Myocyte (in vitro differentiated cells): ENCODE measurements at places on chromosomes 2 and 18. TPM values are rescaled to one million over a fixed set of nuclear protein-coding genes. Genes with fewer than 3 reads are reported as not detected.
A peak's percentile ranks its signal among the peaks of the same experiment; 100 is the strongest.

The FAP gene
- 48.4 and 57.7 TPM in 2 replicates for total RNA-seq

The CFLAR gene
- 45.4 and 54.0 TPM in 2 replicates for total RNA-seq

The MAPK4 gene
- total RNA-seq: not detected in 2 replicates

The SERPINB7 gene
- 4.5 and 6.4 TPM in 2 replicates for total RNA-seq

The ZNF892 gene
- total RNA-seq: 4.5 and 5.9 TPM in 2 replicates

The NETO1 gene
- not detected in 2 replicates for total RNA-seq

The SAP130 gene
- total RNA-seq: 8.2 TPM in 2 replicates

The SFT2D3 gene
- total RNA-seq: 8.3 and 10.5 TPM in 2 replicates

DNA sequence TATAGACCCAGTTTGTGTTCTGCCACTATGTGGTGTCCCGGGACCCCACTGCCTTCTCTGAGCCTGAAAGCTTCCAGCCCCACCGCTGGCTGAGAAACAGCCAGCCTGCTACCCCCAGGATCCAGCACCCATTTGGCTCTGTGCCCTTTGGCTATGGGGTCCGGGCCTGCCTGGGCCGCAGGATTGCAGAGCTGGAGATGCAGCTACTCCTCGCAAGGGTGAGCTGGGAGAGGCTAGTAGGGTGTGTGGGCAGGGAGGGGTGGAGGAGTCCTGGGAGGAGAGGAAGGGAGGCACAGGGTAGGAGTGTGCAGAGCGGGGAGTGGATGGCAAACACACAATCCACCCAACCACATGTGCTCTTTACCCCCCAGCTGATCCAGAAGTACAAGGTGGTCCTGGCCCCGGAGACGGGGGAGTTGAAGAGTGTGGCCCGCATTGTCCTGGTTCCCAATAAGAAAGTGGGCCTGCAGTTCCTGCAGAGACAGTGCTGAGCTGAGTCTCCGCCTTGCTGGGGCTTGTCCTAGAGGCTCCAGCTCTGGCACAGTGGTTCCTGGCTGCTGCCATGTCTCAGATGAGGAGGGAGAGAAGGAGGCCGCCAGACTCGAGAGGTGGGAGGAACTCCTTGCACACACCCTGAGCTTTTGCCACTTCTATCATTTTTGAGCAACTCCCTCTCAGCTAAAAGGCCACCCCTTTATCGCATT lies 16.9 kb downstream of the PRKAG3 start:
- no peak for DNase-seq

DNA sequence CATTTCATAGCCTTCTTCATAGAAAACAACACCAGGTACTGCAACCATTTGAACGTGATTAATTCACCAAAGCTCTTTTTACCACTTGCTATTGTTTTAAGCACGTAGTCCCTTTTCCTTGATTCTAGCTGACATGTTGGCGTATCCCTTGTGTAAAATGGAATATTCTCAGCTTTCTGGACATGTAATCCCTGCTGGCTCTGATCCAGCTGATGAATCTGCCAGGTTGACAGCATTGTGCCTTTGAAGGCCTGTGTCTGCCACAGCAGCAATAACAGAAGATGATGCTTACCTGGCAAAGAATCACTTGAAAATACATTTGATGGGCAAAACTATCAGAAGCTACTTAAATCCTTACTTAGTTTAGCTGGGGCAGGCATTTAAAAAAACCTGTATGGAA lies 81.0 kb upstream of the CCDC150 start:
- DNase-seq: no peak

DNA sequence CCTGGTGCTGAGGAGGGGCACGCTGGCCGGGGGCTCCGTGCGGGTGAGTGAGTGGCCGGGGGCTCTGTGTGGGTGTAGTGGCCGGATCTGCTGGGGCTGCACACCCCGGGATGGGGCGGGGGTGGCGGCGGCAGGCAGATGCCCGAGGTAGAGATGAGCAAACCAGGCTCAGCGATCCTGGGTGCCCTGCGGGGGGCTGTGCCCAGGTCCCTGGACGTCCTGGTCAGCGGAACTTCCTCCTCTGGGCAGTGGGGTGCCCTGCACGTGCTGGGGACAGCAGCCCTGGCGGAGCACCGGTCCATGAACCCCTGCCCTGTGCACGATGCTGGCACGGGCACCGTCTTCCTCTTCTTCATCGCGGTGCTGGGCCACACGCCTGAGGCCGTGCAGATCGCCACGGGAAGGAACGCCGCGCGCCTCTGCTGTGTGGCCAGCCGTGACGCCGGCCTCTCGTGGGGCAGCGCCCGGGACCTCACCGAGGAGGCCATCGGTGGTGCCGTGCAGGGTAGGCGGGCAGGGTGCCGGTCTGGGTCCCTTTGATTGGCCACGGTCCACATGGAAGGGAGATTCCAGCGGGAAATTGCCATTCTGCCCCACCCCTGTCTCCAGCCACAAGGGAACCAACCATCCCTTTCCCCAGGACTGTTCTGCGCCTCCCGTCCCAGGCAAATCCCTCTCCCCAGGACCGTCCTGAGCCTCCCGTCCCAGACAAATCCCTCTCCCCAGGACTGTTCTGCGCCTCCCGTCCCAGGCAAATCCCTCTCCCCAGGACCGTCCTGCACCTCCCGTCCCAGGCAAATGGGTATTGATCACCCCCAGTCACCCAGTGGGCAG lies 5.9 kb downstream of the NEU4 start:
- no peak for DNase-seq

DNA sequence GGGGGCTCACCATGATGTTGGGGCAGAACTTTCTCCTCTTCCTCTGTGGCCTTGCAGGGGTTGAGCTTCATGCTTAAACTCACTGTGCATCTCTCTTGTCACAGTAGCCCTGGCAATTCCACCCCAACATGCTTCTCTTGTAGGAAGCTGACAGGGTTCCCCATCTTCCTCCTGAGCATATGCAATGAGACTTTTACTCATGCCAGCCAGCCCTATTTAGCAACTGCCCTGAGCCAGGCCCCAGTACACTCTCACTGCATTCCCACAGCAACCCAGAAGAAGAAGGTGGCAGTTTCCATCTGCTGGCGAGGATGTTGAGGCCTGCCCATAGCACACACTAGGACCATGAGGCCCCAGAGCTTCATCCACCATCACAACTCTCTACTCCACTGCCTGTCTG lies 72.2 kb upstream of the TEX51 start:
- no peak for DNase-seq

DNA sequence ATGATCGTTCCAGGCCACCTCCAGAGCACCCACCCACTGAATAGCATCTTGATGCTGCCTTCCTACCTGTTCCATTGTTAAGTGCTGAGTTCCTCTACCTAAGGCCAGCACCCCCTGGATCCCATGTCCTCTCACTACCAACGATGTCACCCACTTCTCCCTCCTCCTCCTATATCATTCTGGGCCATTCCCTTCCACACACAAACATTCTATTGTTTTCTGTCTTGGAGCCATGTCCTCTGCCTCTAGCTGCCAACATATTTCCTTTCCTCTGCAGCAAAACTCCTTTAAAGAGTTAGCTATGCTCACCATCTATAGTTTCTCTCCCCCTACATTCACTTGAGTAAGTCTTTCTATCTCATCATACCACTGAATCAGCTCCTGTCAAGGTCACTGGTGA lies 64.0 kb upstream of the ACKR3 start:
- no peak for DNase-seq

- DNase-seq: peak; percentile 58
These were observed at the start of gene AGXT for GRCh38 chr2:240868286-240869108. Gene AGXT, plus strand, starts transcription at chr2:240868824. Its CDS starts 42 bp downstream, at chr2:240868866.

- DNase-seq: peak; percentile 41
These were observed 131.4 kb upstream of the MAPRE2 start for GRCh38 chr18:34909637-34910364.

DNA sequence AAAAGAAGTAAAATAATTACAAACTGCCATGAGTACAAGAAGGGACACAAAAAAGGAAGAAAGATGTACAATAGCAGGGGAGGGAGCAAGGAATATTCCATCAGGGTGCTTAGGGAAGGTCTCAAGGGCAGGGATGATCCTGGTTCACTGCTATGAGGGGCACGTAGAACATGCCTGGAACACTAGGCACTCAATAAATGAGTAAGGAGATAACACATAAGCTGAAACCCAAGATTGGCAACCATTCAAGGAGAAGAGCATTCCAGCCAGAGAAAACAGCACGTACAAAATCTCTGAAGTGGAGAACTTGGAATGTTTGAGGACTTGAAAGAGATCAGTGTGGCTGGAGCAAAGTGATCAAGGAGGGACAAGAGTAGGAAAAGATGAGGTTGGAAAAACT lies 103.2 kb downstream of the FAM161A start:
- peak; percentile 39 for DNase-seq

GRCh38 chr18:50193796-50194630 lies 934 bp downstream of the MYO5B start:
- DNase-seq: peak; percentile 28

- DNase-seq: no peak
These were observed 10.4 kb downstream of the METTL21A start for GRCh38 chr2:207614824-207615223.

GRCh38 chr2:130372833-130373807 lies 17.3 kb downstream of the PTPN18 start:
- no peak for DNase-seq

DNA sequence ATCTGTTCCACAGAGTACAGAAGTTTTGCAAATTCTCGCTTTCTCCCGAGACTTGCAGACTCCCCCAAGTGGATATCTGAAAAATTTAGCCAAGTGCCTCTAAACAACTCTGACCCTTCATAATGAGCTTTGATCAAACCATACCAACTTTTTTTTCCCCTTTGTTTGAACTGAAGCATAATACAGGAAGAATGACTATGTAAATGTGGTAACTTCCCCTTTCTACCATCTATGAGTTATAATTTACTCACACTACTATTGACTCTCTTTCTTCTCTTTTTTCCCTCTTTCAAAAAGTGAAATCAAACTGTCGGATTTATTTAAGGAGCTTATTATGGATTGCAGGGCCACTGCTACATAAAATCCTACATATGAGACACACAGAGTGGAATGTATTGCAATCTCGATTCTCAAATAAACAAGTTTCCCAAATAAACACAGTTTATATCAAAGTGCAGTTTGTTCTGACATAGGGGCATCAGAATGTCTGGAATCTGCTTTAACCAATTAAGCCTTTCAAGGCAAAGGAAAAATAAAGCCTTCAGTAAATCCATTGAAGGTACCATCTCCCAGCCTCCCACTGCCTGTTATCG lies 1.4 kb upstream of the ZNF804A start:
- DNase-seq: peak; percentile 1

DNA sequence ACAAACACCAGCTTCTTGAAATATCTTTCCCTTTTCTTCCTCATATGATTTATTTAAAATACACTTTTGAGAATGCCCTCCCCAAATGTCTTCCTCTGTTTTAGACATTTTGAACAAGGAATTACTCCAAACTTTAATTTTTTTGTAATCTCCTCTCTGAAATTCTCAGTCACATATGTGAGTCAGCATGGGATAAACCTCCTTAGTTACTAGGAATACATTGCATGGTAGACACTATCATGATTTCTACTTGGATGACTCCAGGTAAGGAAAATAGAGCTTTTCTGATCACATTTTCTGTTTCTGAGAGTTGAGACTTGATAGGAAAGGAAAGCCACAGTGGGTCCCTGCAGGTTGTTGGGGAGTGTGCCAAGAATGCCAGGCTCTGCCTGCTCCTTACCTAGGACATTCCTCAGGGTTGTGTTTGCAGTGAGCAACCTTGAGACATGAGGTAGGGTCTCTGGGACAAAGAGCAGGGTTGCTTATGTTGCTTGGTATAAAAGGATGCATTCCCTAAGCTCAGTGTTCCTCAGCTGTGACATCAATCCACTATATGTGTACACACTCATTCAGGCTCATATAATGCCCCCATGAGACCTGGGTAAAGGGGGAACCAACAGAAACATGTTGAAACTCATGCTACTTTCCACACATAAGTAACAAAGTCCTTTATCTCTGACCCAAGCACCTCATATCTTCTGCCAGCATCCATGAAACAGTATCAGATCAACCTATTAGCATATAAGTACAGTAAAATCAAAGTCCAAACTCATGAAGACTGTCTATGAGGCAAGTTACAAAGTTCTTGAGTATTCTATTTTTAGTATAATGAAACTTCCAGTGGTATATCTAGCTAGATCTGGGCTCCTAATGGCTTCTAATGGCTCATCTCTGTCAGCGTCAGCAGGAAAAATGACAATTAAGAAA lies 112.8 kb upstream of the SCN1A start:
- no peak for DNase-seq

- DNase-seq: peak; percentile 26
These were observed 2.5 kb upstream of the ADRA2B start for GRCh38 chr2:96118698-96119388.

DNA sequence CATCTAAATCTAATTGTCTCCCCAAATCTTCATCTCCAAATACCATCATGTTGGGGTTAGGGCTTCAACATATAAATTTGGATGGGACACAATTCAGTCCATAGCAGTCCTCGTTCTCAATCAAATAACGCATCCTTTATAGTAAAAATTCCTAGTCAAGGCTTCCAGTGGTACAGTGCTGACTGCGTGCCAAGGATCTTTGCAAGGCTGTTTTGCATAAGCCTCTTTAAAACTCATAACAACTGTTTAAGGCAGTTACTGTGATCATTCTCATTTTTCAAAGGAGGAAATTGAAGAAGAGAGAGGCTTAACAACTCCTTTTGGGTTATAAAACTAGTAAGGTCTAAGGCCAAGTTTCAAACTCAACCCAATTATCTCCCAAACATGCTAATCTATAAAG lies 666.9 kb downstream of the NYAP2 start:
- no peak for DNase-seq

DNA sequence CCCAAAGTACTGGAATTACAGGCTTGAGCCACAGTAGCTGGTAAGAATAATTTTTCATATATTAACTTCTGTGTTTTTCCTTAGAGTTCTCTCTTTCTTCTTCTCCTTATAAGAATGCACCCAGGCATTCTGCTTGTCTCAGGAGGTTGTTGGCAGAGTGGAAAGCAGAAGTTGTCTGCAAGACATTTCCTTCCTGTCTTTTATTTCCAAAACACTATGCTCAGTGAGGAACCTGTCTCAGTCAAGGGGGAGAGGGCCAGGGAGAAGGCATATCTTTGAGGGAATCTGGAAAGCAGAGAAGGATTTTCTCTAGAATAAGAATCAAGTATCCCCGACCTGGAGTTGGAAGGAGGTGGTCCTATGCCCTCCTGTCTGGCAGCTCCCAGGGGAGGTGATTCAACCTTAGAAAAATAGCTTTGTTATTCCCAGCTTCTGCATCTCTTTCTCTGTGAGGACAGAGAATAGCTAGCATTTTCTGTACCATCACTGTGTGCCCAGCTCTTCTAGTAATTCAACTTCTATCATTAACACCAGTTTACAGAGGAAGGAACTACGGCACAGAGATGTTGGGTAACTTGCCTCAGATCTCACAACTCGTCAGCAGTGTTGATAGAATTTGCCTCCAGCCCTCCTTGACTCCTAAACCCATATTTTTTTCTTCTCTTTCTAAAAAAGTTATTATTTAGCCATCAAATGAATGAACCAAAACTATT lies 3.8 kb upstream of the LPIN2 start:
- no peak for DNase-seq

GRCh38 chr18:57950542-57950941 lies 93.5 kb upstream of the NEDD4L start:
- DNase-seq: peak; percentile 43

DNA sequence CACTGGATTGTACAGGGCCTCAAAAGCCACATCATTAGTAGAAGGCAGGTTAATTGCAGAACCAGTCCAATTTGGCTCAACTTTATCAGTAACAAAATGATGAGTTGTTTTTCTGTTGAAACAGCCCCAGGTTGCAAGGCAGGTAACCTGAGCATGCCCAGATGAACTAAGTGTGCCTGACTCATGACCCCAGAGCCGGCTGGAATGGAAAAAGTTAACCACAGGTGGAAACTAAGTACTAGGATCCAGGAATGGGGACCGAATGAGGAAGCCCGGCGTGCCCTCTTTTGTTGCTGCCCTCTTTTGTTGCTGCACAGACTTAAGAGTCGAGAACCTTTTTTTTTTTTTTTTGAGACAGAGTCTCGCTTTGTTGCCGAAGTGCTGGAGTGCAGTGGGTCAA lies 79.5 kb upstream of the YWHAQ start:
- DNase-seq: no peak

- DNase-seq: peak; percentile 94
These were observed 4.6 kb upstream of the MLPH start for GRCh38 chr2:237482485-237482884.
